ENCODE measurements at places on chromosomes 3 and 15. TPM values are rescaled to one million over a fixed set of nuclear protein-coding genes. Genes with fewer than 3 reads are reported as not detected.

POC1A gene
- polyA plus RNA-seq = 1.1 TPM

TRH gene
- polyA plus RNA-seq = 1.0 TPM

TICRR gene
- 0.25 TPM for polyA plus RNA-seq

ATP13A3 gene
- polyA plus RNA-seq = 13.7 TPM

TMEM212 gene
- not detected for polyA plus RNA-seq

DOCK3 gene
- polyA plus RNA-seq = 0.67 TPM

SLC6A20 gene
- polyA plus RNA-seq = 0.05 TPM

MYO5C gene
- 4.5 TPM for polyA plus RNA-seq

PGBD4 gene
- polyA plus RNA-seq = 1.0 TPM

CFAP44 gene
- polyA plus RNA-seq = 9.0 TPM

NEO1 gene
- polyA plus RNA-seq = 54.7 TPM

DNA sequence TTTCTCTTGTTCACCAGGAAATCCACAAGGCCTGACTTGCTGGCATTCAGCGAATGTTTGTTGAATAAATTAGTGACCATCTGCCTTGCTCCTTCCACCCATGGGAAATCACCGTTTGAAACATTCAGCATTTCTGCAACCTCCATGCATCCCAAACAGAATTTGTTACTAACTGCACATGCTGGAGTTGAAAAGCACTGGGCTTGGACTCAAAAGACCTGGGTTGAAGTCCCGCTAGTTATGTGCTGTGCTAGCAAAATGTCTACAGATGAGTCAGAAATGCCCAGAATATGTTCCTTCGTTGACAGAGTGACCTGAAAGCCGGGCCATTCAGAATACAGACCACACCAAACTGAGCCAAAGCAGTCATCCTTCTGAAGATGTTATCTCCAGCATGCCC lies 144.6 kb downstream of the ALDH1A2 start:
- DNase-seq = no peak

DNA sequence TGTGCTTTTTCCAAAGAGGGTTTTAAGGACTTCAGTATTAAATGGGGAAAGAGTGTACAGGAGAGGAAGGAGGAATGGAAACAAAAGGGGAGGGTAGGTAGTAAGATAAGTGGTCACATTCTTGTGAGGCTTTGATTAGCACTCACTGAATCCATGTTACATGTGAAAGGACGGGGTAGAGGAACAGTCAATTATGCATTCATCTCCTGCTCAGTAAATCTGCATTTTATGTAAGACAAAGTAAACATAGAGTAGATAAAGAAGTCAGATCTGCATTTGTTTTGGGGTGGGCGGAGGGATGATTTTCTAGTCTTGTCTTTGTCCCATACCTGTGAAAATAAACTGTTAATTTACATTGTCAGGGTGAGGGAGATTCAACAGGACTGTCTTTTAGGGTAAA lies 50.8 kb downstream of the SACM1L start:
- DNase-seq = no peak

- no peak for DNase-seq
Measured at GRCh38 chr3:89392991-89393390, 285.6 kb downstream of the EPHA3 start.

- no peak for DNase-seq
Measured at GRCh38 chr15:74723754-74724334, 1.5 kb downstream of the CYP1A1 start.

DNA sequence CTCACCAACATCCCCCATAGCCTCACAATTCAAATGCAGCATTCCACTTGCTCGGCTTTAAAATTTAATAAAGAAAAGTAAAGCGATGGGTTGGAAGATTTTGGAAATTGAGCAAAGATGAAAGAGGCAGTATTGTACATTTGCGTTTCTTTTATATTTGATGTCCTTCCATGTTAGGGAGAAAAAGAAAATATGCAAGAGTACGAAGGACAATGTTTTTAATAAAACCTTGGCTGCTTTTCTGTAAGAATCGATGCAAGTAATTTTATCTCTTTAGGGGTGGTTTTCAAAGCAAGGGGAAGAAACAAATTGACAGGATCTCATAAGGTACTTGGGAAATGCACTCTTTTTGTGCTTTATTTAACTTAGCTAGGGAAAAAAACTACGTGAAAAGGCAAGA lies 61.8 kb upstream of the TSC22D2 start:
- no peak for DNase-seq

- no peak for DNase-seq
Measured at GRCh38 chr15:81957698-81958097, 88.1 kb downstream of the MEX3B start.

DNA sequence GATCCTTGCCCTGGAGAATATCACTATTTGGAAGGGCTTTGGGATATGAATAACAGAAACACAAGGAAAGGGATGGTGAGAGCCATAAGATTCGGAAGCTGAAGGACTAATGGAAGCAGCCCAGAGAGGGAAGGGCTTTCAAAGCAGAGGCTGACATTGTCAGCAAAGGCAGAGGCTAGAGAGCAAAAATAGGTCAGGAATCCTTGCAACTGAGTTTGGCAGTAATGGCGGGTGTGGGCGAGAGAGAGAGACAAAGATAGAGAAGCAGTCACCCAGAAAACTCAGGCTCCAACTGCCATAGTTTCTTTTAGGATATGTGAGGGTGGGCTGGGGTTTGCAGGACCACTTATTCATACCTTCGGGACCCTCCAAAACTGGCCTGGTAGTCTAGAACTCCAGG lies 248.6 kb downstream of the OPA1 start:
- no peak for DNase-seq

DNA sequence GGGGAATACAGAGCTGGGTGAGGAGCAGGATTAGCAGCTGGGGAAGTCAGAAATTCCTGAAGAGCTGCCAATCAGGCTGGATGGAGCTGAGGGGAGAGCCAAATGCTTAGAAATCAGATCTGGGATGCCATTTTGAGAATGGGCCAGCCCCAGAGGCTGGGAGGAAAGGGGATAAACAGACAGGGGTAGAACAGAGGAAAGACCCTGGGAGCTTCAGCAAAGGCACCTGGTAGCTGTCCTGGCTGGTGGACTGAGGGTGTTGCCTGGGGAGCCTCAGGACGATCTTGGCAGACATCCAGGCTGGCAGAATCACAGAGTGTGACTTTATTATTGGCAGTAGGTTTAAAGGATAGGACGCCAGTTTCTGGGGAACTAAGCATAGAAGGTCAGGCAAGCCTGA lies 97.8 kb downstream of the SQOR start:
- no peak for DNase-seq

GRCh38 chr3:13788522-13789424 lies 91.1 kb downstream of the WNT7A start:
- no peak for DNase-seq

GRCh38 chr3:144760831-144761230 lies 789.2 kb downstream of the DIPK2A start:
- DNase-seq = no peak

GRCh38 chr15:22959321-22960101 lies 20.7 kb downstream of the CYFIP1 start:
- DNase-seq = no peak

DNA sequence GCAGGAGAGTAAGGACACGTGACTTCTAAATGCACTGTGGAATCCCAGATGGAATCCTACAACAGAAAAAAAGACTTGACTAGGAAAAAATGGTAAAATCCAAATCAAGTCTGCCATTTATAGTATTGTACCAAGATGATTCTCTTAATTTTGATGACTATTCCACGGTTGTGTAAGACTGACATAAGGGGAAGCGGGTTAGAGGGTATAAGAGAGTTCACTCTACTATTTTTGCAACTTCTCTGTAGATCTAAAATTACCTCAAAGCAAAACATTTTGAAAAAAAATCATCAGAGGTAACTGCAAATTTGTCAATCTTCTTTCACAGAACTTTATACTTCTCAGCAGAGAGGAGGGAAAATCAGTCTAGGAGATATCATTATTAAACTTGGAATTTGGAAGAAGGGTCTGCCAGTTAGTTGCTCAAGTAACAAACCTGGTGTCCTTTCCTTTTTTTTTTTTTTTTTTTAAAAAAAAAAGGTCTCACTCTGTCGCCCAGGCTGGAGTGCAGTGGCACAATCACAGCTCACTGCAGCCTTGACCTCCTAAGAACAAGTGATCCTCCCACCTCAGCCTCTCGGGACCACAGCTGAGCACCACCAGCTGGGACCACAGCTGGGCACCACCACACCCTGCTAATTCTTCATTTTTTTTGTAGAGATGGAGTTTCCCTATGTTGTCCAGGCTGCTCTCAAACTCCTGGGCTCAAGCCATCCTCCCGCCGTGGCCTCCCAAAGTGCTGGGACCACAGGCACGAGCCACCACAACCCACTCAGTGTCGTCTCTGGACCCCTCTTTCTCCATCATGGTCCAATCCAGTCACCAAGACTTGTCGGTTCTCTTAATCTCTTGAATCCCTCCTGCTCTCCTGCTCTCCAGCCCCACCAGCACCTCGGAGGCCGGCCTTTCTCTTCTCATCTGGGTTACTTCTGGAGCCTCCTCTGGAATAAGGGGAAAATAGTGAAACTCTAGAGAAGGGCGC lies 14.9 kb upstream of the HES1 start:
- no peak for DNase-seq

DNA sequence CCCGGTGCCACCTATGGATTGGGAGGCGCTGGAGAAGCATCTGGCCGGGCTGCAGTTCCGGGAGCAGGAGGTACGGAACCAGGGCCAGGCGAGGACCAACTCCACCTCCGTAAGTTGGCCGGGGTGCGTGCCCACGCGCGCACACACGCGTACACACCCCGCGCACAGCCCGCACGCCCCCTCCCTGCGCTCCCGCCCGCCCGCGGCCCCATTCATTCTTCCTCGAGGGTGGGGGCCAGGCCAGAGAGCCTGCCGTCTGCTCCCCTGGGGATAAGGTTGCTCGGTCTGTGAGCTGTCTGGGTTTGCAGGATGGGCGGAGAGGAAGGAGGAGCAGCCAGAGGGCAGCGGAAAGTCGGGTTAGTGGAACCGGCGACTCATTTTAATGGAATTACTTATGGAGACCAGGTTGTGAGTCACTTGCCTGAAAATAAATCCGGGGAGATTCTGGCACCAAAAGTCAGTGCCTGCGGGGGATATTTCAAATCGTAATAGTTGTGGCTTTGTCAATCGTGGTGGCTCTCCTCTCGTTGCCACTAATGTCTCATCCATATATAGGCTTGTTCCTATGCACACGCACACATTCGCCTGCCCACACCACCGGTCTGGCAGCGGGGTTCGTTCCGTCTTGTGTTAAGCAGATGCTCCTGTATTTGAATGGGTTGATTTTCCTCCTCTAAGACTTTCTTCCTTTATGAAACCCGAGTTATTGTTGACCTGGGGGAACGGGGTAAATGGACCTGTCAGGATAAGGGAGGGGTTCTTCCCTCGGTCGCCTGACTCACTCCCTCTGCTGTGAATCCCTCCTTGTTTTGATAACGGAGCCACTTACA lies 223.4 kb upstream of the IL12A start:
- peak; percentile 70 for DNase-seq

DNA sequence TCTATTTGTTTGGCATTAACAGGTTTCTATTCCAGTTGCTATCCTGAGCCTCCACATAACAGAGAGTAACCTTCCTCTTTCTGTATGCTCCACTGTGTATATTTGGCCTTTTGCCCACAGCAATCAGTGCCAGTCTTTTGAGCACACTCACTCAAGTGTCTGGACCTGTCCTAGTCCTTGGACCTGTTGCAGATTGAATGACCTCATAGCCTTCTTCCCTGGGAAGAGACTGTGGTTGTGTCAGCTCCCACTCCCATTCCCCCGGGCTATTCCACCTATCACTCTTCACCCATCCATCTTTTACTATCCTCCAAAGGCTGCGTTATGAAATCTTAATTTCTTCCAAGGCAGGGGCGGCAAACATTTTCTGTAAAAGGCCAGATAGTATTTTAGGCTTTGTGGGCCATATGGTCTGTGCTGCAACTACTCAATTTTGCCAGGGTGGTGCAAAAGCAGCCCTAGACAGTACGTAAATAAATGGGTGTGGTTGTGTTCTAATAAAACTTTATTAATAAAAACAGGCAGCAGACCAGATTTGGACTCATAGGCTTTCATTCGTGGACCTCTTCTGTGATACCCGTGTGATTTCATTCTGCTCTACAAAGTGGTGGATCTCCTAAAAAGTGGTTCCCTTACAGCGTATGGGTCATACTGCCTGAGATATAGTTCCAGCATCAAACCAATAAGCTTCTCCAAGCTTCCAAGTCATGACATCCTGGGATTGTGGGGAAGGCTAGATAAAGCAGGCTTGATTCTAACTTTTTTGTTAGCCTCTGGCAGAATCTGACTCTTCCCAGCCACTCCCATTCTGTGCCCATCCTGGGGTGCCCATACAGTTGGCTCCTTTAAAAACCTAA lies 57.4 kb downstream of the CDAN1 start:
- DNase-seq = no peak

DNA sequence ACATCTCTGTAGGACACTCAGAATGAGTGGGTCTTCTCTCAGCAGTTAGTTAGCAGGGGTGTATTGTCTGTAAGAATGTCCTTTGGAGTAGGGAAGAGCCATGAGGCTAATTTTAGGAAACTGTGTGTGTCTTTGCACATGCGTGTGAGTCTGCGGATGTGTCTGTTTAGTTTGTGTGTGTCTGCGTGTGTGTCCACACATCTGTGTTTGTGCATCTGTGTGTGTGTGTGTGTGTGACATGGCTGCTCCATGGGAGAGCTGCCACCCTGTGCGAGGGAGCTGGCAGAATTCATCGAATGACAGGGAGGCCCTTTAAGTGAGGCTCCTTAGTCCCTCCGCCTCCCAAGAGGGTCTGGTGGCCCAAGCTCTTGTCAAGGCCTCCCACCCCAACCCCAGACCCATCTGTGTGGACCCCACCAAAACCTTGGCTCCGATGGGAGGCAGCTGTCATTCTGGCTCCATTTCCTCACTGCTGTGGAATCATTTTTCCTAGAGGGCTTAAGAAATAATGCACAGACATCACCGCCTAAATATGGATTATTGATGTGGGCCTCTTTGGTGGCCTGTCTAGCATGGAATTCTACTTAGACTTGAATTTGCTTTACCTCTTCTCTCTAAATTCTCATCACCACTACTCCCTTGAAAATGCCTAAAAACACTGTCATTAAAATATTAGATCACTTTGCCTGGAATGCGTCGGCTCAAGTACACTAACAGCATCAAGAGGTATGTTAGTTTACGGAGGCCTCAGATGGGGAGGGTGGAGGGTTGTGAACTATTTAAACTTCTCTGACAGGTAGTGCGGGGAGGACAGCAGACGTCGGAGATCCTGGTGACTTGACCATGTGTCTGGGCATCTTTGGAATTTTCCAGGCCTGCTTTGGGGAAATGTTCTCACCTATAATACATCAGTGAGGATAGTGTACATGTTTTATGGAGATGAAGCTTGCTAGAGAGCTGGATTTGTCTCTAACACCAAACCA lies 9.4 kb downstream of the ESYT3 start:
- DNase-seq = no peak

DNA sequence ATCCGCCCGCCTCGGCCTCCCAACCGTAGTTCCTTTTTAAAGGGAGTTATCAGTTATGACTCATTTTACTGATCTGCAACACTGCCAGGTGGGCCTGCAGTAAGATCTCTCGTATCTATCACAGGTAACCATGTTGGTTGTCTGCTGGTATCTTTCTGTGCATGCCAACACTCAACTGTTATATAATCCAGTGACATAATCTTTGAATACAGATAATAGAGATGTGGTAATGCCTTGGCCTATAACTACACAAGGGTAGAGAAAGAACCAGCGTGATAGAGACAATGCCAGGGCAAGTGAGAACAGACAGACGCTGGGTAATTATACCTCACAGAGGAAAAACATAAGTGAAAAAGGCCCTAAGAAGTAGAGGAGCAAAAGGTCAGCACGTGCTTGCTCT lies 11.0 kb upstream of the ARPP19 start:
- no peak for DNase-seq

Measured in ovary (tissue), 10 donors.